Mesenteric fat pad (tissue), 1 donor: ENCODE measurements at places on chromosomes 5 and 9. TPM values are rescaled to one million over a fixed set of nuclear protein-coding genes. Genes with fewer than 3 reads are reported as not detected.

The SCGB3A2 gene
- not detected for total RNA-seq

The BTNL9 gene
- 407 TPM for total RNA-seq

The ZNF608 gene
- total RNA-seq = 15.3 TPM

The ZDHHC11 gene
- total RNA-seq = 11.0 TPM

The LHX3 gene
- not detected for total RNA-seq

The HAPLN1 gene
- total RNA-seq = not detected

The SV2C gene
- total RNA-seq = not detected

The PCDHB11 gene
- 2.0 TPM for total RNA-seq
